Activated CD4-positive, alpha-beta T cell treated with anti-CD3 and anti-CD28 coated beads for 24 hours (primary cell): ENCODE measurements at places on chromosomes 3 and 15.

DNA sequence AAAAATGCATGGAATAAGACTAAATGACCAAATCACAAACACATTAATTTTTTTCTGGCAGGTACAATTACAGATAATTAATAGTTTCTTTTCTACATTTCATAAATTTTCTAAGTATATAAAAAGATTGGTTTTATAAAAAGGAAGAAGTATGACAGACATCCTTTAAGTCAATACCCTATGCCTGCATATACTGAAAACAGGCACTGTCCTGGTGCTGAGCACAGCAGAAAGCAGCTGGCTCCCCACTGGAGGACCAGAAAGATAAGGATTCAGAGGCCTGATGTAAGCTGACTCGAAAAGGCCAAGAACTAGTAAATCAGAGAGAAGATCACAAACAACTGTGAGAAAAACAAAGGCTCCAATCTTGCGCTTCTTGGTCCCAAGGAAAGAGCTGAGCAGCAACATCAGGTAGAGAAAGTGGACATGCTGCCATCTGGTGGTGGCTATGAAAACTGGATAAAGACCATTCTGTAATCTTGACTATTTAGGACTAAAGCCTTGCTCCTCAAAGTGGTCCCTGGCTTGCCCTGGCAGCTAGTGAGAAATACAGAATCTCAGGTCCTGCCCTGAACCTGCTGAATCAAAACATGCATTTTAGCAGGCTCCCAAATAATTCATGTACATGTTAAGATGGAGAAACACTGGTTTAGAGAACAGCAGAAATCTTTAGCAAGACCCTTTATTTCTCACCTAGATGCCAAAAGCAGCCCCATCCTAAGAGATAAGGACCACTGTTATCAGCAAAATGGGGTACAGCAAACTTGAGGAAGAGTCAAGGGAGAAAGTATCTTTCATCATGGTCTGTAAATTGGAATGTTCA lies 76.0 kb downstream of the TRANK1 start:
- peak; percentile 36 for DNase-seq

GRCh38 chr15:22839046-22839695 lies 705 bp downstream of the NIPA2 start:
- DNase-seq = no peak

- DNase-seq = no peak
These were observed 45.0 kb upstream of the CMSS1 start for GRCh38 chr3:99772671-99773070.

DNA sequence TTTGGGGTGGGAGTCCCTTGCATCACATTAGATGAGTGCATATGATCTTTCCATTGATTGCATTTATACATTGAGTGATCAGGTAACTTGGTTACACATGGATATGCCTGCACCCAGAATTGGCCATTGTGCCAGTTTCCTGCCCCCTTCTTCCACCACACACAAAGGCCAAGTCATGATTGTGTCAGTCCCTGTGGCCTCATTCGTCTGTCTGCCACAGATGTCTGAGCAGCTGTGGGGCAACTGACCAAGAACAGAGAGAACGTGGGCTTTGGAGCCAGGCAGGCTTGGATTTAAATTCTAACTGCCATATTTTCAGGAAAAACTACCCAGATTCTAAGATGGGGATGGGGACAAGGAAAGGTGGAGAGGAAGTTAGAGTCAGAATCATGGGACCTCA lies 27.0 kb downstream of the CCNL1 start:
- no peak for DNase-seq

GRCh38 chr3:194817936-194818335 lies 132.3 kb downstream of the FAM43A start:
- DNase-seq = no peak

- no peak for DNase-seq
These were observed 573.3 kb downstream of the EPHB1 start for GRCh38 chr3:135368316-135368715.

GRCh38 chr15:32099097-32099785 lies 68.9 kb downstream of the CHRNA7 start:
- no peak for DNase-seq

GRCh38 chr3:105747060-105747541 lies 121.7 kb downstream of the CBLB start:
- DNase-seq = no peak

- DNase-seq = no peak
These were observed 20.9 kb downstream of the PDE8A start for GRCh38 chr15:85002517-85002916.

DNA sequence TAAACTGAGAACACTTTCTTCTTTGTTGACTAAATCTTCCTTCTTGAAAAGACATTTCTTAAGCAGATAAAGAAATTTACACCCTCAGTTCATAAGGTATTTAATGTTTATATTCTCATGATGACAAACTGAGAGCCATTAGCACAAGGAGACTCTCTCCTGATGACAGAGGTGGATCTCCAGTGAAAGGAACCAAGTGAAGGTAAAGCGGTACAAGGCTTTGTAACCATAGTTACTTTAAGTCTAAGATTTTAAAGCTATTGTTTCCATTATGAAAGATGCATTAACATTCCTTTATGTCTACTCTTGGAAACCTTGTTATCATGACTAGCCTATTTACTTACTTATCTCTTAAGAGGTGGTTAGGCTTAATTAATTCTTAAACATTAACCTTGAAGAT lies 737.1 kb downstream of the MECOM start:
- no peak for DNase-seq

- DNase-seq = no peak
These were observed 297.3 kb upstream of the ADAMTS9 start for GRCh38 chr3:64985072-64985471.

- no peak for DNase-seq
These were observed 148.1 kb upstream of the UMPS start for GRCh38 chr3:124582196-124582595.

DNA sequence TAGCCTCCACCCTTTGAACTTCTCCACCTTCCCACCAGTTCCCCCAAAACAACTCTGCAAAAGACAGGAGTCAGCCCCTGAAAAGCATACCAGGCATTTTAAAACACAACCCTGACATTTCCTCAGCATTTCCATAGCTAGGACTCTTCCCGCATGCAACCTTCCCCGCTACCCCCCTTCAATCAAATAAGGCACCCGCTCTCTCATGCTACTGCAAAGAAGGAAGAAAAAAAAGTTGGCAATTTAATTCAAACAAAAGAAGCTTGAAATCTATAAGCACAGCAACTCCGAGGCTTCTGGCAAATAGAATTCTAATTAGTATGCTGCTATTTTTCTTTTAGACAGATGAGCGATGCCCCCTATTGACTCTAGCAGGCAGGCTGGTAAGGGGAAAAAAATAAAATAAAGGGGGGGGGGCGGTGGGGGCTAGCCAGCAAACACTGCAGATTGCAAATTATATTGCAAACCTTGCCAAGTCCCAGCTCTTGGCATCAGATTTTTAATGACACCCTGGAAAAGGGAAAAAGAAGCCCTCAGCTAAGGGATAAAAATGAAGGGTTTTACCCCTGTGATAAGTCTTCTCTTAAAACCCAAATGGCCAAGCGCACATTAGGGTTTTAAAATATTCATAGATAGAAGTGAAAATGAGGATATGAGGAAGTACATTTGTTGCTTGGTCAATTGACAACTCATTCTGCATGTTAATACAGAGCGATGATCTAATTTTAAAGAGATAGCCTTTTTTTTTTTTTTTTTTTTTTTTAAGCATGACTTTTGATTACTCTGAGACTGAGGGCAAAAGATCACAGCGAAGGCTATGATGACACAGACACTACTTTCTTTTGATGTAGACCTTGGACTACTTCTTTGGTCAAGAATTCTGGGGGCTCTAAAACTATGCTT lies 255.2 kb downstream of the NR2F2 start:
- DNase-seq = no peak

DNA sequence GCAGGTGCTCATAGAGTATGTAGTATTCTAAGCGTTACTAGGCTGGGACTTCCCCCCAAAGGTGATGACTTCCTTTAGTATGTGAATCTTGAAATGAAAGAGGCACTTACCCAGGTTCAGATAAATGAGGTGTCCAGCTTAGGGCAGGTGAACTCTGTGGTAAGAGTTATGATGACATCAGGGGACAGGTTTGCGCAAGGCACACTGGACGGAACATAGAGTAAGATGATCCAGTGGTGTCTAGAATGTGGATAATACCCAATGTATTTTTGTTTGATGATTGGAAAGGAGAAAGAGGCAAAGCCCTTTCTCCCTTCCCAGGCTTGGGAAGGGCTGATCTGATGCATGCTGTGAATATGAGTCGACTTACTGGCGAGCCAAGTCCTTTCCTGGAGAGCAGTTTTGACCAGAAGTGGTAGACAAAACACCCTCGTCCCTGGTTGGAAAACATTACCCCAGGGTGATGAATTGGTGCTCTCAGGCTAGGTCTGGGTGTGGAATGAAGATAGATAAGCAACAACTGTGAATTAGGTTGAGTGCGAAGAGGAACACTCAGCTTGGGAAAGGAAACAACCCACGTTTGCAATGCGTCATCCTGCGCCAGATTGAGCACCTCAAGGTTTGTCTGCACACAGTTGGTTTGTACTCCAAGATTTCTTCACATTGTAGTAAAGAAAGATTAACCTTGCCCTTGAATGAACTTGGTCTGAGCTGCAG lies 124.2 kb downstream of the GHSR start:
- DNase-seq = no peak

- no peak for DNase-seq
These were observed 19.7 kb downstream of the MYL3 start for GRCh38 chr3:46843508-46843907.

- DNase-seq = no peak
These were observed 137.9 kb downstream of the UACA start for GRCh38 chr15:70625438-70625837.

DNA sequence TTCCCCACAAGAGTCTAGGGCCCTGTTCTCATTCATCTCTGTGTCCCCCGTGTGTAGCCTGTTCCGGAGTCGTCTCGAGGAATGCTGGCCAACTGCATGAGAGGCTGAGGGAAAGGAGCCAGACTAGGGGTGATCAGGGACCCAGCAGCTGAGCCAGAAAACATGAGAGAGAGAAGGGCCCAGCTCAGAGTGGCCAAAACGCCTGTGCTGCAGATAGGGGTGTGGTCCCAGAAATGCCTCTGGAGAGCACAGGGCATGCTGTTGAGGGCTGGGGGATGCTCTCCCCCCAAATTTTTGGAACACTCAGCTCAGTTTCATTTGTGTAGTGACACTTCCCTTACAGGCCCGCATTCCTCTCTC lies 14.1 kb downstream of the CYP1A2 start:
- DNase-seq = no peak

DNA sequence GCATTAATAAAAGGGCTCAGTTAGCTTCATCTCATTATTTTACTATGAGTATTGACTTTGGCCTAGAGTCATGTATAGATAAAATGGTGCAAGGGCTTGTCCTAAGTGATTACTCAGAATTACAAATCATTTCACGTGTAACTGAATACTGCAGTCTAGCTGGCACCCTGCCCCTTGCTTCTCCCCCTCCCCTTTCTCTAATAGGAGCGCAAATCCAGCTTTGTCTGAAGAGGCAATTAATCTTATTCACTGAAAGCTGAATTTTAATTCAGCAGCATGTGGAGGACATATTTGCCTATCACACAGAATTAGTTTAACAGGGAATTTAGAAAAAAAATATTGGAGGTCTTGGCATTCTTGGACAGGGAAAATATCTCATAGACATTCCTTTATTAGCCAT lies 412.1 kb upstream of the DPH6 start:
- DNase-seq = no peak

DNA sequence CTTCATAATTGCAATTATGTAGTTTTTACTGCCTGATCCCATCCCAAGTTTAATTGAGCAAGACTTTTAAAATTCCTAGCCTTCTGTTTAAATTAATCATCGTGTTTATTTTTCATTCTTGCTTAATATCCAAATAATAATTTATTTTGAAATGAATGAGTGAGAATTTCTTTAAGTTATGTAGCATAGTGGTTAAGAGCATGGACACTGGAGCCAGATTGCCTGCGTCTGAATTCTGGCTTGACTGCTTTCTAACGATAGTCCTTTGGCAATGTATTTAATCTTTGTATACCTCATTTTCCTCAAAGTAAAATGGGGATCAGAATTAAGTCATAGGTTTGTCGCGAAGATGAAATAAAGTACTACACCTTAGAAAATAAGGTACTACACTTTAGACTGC lies 71.4 kb downstream of the LRRC49 start:
- no peak for DNase-seq

- no peak for DNase-seq
These were observed 102.5 kb downstream of the IQSEC1 start for GRCh38 chr3:12970684-12971083.

- no peak for DNase-seq
These were observed 37.6 kb downstream of the IGF2BP2 start for GRCh38 chr3:185786956-185787877.

DNA sequence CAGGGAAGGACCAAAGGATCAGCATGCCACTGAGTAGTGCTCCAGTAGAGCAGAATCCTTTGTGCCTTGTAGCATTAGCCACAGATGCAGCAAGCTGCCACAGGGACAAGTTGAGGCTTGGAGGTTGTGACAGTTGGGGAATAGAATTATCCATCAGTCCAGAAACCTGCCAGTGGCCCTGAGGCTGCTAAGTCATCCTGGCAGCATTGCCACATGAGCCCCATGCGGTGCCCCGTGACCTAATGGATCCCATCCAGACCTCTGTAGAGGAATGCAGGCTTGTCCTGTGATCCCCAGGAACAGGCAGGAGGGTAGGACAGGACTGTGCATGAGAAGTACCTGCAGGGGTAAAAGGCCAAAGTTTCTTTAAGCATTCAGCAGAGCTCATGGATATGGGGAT lies 51.7 kb downstream of the BOC start:
- DNase-seq = no peak

DNA sequence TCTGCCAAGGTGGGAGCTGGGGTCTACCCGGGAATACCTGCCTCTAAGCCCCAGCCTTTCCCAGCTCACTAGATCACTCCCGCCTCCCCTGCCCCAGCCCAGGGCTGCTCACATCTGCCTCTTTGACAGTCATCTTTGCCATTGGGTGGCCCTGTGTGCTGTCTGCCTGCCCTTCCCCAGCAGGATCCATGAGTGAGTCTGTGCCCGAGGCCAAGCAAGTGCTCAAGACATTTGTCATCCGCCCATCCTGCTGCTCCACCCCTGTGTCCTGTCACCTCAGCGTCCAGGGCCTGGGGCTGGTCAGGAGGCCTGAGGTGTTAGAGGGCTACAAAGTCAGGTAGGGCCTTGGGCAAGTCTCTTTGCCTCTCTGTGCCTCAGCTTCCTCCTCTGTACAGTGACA lies 89.4 kb downstream of the LSM3 start:
- no peak for DNase-seq

DNA sequence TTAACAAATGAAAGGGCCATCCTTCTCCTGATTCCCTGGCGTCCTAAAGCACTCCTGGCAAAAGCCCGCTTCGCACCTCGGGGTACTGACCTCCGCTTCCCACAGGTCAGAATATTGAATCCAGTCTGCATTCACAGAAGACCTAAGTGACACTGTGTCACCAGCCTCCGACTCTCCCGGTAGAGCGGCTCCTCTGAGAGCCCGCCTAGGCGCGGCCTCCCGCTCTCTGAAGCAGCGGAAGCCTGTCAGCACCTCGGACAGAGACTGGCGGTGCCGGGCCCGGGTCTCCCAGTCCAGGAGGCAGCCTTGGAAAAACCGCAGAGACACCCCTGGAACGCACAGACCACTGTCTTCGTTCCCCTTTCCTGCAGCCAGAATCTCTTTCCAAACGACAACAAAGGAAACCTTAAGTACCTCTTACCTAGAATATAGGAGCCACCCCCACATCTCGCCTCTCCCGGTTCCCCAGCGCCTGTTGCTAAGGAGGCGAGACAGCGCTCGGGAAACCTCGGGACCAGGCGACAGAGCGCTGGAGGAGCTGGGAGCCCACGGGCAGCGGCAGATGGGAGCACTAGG lies 1.2 kb downstream of the GABRB3 start:
- no peak for DNase-seq

- DNase-seq = no peak
These were observed 3.9 kb downstream of the MEGF11 start for GRCh38 chr15:66249605-66250174.

- no peak for DNase-seq
These were observed 410.7 kb downstream of the GRM7 start for GRCh38 chr3:7271631-7272030.
